Cardiac fibroblast (primary cell): ENCODE measurements at places on chromosomes 12 and 14.

DNA sequence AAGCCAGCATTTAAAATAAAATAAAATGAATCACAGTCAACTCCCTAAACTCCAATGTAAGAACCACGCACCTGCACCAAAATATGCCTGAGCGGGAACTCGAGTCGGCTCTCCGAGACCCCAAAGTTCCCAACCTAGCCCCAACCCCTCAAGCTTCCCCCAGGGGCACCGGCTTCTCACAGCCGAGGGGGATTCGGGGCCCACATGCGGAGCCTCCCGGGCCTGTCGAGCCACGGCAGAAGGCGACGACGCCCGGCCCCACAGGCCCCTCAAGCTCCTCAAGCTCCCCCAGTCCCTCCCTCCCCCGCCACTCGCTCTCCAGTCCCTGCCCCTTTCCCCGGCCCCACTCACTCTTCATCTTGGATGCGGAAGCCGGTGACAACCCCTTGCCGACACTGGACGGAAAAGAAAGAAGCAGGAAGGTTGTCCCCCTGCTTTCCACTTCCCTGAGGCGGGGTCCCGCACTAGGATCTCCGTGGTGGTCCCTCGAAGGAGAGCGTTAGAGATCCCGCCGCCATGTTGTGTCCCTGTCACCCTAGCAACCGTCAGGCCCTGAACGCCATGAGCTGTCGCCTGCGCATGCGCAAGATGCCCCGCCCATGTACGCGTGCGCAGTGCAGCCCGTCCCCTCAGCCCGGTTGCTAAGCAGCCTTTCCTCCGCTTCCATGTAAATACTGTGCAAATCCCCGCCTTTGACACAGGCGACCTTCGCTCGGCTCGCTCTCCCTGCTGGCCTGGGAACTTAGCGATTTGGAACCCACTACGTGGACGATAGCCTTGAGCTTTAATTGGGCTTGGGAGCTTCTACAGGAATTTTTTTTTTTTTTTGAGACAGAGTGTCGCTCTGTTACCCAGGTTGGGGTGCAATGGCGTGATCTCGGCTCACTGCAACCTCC, at the start of gene MOK:
Gene MOK, minus strand, starts transcription at position 554 of the 896 bp plus-strand sequence. Its CDS starts 196 bp downstream, at position 358.
- peak; percentile 98 for DNase-seq

GRCh38 chr12:52659951-52660350, 7.9 kb upstream of the KRT2 start:
- no peak for DNase-seq

GRCh38 chr12:57883700-57884099, 37.2 kb upstream of the CTDSP2 start:
- DNase-seq = no peak

DNA sequence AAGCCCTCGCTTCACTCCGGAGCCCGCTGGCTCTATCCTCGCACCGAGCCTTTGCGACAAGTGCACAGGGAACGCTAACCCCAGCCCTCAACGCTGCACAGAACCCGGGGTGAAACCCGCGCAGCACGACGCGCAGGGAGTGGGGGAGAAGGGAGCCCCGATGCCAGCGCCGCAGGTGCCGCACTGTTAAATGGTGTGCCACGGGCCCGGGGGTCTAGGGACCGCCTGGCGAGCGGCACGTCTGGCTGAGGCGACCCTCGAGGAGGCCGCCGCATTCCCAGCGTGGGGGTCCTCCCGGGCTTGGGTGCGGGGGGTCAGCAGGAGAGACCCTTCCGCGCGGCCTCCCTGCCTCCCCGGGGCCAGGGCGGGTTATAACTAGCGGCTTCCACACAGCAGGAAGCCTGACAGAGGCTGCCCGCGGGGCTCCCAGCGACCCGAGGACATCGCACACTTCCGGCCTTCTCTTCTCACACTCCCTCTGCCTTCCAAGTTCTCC, 23.8 kb upstream of the LRTM2 start:
- peak; percentile 19 for DNase-seq

GRCh38 chr12:12691549-12691948, 4.4 kb downstream of the GPR19 start:
- DNase-seq = no peak

DNA sequence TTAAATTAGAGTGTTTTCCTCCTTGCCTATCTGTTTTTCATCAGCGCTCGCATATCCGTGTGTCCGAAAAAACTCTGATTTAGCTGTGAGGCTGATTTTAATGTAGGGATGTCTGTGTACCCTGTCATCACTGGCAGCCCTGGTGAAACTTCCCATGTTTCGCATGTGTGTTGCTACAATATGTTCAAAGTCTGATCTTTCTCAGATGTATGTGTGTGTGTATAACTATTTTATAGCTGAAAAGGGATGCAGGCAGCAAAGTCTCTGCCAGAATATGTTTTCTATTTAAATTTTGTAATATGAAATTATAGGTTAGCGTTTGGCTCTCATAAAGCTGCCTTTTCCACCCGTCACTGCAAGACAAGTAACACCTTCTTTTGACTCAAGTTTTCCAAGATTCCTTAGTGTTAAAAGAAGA, 154.8 kb downstream of the TMTC2 start:
- DNase-seq = no peak

GRCh38 chr14:39050389-39050788, 52.6 kb downstream of the SEC23A start:
- DNase-seq = peak; percentile 47

- peak; percentile 95 for DNase-seq
These were observed 369.6 kb downstream of the ATP23 start for GRCh38 chr12:58310809-58311622.

DNA sequence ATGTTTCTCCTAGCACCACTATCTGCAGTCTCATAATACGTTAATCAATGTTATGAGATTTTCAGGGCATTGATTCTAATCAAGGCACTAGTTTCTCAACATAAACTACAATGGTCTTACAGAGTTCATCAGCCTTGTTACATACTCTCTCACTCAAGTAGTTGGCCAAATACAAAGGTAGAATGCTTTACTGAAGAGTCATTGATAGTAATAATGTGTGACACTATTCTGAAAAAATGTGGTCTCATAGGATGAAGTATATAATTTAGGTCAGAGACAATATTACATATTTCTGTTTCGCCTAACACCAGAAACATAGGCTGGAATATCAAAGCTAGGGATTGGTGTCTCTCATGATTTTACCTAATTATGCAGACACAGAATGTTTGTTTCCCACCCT, 35.2 kb upstream of the MDGA2 start:
- DNase-seq = no peak

DNA sequence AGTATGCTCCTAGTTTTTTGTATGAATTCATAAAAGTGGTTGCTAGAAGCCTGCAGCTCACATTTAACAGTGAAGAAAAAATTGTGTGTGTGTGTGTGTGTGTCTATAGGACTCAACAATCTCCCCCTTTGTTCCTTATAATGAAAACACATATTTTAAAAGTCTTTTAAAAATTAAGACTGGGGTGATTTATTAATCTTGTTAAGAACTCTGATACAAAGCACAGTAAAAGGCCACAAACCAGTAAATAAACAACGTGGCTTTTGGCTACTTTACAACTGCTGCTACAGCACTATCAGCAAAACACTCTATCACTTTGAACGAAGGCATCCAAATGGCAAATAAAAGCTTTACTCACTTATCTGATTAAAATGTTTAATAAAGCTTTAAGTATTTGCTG, 594 bp upstream of the VCPKMT start:
- DNase-seq = peak; percentile 17

GRCh38 chr12:54272214-54272613, 7.7 kb downstream of the CBX5 start:
- DNase-seq = no peak

- DNase-seq = no peak
These were observed 49.5 kb downstream of the A2M start for GRCh38 chr12:9066183-9066623.

DNA sequence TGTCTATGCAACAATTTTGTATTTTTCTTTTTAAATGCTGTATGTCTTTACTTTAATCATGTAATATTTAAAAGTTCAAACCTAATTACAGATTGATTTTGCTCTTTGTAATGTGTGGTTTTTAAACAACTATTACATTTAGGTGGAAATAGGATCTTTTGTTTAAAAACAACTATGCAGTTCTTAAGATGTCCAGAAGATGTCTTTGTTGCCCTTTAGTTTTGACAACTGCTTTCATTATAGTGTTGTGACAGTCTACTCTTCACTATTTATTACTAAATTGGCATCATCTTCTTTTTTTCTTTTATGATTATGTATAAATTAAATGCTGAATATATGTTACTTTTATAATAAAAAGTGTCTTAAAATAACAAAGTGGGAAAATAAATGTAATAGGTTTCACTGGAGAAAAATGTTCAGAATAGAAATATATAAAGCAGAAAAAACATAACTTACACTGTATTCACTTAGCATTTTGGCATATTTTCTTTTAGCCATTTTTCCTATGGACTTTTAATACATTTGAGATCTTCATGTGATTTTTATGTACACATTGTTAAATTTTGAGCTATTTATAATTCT, 27.1 kb upstream of the PCNX4 start:
- DNase-seq = peak; percentile 67

GRCh38 chr14:68740788-68741476, 51.9 kb downstream of the ZFP36L1 start:
- no peak for DNase-seq

- DNase-seq = peak; percentile 56
These were observed 21.7 kb downstream of the ERH start for GRCh38 chr14:69376439-69376838.

- DNase-seq = no peak
These were observed 454.4 kb downstream of the VRK1 start for GRCh38 chr14:97251491-97252155.

GRCh38 chr14:72521045-72521444, 372.9 kb downstream of the DPF3 start:
- no peak for DNase-seq

GRCh38 chr12:111320258-111321050, 48.4 kb downstream of the PHETA1 start:
- no peak for DNase-seq

GRCh38 chr14:77238356-77238755, 32.6 kb downstream of the NGB start:
- DNase-seq = no peak

DNA sequence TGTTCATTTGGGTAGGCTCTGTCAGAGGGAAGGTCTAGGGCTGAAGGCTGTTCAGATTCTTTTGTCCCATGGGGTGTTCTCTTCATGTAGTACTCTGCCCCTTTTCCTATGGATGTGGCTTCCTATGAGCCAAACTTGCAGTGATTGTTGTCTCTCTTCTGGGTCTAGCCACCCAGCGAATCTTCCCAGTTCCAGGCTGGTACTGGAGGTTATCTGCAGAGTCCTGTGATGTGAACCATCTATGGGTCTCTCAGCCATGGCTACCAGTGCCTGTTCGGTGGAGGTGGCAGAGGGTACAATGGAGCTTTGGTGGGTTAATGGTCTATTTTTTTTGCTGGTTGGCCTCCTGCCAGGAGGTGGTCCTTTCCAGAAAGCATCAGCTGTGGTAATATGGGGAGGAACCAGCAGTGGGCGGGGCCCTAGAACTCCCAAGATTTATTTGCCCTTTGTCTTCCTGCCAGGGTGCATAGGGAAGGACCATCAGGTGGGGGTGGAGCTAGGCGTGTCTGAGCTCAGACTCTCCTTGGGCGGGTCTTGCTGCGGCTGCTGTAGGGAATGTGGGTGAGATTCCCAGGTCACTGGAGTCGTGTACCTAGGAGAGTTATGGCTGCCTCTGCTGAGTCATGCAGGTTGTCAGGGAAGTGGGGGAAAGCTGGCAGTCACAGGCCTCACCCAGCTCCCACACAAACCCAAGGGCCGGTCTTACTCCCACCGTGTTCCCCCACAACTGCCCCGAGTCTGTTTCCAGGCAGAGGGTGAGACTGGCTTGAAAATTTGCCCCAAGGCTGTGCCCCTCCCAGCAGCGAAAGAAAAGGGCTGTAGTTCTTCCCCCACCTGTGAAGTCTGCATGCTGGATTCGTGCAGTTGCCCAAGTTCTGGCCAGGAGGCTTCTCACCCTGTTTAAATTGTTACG, 17.5 kb downstream of the MTRFR start:
- no peak for DNase-seq

DNA sequence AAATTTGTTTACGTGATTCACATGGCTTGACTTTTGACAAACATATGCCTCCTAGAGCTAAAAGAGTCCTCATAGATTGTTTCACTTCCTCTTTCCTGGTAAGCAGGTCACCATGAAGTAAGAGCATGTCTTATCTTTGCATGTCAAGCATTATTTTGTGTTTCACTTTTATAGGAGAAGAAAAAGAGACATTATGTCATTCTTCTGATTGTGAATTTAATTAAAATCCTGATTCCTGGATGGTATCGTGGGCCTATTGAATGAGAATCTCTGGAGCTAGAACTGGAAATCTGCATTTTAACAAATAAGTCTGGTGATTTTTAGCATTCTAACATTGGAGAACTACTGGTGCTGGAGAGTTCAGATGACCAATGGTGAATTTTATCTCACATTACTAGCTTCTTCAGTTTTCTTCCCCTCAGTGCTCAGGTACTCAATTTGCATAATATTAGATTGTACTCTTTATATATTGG, 218.6 kb upstream of the ATP2B1 start:
- DNase-seq = no peak

DNA sequence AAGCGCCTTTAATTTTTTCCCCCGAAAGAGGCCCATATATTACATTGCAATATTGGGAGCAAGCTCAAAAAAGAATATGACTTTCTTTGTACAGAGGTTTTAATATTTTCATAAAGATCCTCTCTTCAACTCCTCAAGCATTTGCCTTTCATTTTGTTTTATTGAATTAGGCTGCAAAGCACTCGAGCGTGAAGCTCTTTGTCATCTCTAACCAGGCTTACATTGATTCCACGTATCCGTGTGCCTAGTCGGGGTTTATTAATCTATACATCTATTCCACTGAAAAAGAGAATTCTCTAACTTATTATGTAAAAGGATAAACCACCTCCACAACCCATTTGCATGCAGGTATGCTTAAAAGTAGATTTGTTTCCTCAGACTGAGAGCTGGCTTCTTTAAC, 234.8 kb upstream of the TMPO start:
- no peak for DNase-seq

DNA sequence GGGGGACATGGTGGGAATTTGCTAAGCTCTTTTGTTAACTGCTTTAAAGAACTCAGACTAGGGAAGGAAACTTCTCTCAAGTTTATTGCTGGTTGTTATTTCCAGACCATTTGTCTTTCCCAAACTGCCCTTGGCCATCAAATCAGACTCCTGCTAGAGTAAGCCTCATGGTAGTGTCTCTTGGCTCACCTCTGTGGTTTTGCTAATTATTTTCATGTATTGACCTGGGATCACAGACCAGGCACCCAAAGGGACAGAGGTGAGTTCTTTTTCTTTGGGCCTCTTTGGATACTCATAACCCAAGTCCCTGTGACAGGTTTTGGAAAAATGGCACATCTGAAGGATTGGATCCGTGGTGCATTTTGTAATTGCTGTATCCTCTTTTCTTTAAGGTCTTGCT, 11.2 kb downstream of the ETV6 start:
- no peak for DNase-seq

- DNase-seq = no peak
These were observed 14.0 kb upstream of the SELPLG start for GRCh38 chr12:108647585-108648287.
